Activated T-cell treated with anti-CD3 and anti-CD28 coated beads for 1 hour (primary cell): ENCODE measurements at places on chromosomes 4 and X.

GRCh38 chr4:85039526-85039925, 73.0 kb upstream of the WDFY3 start:
- no peak for DNase-seq

- no peak for DNase-seq
Measured at GRCh38 chr4:156346959-156347385, 393.3 kb upstream of the CTSO start.

GRCh38 chrX:119067023-119067739, 5.6 kb upstream of the CT47C1 start:
- peak; percentile 6 for DNase-seq

- no peak for DNase-seq
Measured at GRCh38 chr4:143512978-143513313, 556 bp upstream of the SMARCA5 start.

GRCh38 chrX:135309430-135309923, at the start of gene ETDC:
Gene ETDC, plus strand, starts transcription at chrX:135309480. Its CDS starts 0 bp downstream, at chrX:135309480.
- no peak for DNase-seq

DNA sequence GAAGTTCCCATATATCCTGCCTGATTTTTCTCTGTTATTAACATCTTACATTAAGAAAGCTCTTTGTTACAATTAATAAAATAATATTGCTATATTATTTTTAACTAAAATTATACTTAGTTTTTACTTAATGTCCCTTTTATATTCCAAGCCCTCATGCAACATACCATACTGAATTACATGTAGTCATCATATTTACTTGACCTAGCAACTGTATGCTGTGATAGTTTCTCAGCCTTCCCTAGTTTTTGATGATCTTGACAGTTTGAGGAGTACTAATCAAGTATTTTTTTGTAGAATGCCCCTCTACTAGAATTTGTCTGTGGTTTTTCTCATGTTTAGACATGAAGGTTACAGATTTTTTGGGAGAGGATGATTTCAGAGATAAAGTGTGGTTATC, 1503.8 kb upstream of the PABPC4L start:
- no peak for DNase-seq

DNA sequence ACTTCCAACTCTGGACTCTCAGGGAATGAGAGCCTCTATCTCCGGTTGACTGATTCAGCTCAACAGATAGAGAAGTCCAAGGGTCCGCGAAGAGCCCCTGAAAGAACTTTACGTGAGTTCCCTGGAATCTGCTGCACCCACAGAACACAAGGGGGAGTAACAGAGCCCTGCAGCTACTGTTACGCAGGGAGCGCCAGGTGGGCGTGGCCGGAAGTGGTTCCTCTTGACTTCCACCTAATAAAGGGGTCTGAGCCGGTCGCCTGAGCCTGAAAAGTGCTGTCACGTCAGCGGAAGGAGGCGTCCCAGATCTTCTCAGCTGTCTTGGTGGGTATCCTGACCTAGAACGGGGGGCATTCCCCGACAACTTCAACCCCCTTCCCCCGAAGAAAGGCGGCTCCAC, at the start of gene MAGEB6:
MAGEB6 (plus strand) TSS at position 237 of the 400 bp plus-strand sequence. CDS start 1,407 bp downstream, outside the sequence.
- DNase-seq = no peak

DNA sequence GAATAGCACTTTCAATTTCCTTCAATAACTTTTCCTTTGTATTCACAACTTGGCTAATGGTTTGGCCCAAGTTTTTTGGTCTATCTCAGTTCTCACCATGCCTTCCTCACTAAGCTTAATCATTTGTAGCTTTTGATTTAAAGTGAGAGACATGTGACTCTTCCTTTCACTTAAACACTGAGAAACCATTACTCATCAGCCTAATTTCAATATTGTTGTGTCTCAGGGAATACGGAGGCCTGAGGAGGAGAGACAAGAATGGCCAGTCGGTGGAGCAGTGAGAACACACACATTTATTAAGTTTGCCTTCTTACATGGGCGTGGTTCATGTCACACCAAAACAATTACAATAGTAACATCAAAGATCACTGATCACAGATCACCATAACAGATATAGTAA, 56.7 kb downstream of the TSPAN5 start:
- DNase-seq = no peak

DNA sequence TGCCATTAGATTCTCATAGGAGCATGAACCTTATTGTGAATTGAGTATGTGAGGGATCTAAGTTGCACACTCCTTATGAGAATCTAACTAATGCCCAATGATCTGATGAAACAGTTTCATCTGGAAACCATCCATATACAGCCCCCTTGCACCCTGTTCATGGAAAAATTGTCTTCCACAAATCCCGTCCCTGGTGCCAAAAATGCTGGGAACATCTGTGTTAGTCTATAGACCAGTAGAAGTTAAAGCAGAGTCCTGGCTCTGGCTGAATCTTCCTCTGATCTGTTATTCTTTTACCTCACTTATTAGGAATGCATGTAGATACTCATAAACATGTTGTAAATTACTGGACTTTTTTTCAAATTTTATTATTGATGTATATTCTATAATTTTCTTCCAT, 29.2 kb downstream of the SULT1B1 start:
- DNase-seq = no peak

DNA sequence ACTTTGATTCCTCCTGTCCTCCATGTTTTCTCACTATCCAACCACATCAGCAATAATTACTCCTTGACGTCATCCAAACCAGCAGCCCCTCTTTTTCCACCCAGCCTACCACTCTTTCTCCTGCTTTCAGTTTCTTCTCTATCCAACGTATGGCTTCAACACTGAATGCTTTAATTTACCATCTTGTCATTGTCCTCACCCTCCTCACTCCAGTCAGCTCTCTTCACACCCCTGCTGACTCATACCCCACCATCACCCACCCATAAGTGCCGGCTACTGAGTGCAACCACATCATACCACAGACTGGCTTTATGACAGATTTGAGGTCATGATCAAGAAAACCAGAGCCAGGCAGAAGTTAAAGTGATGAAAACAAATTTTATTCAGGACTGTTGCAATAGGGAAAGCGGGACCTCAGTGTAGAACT, 9.8 kb upstream of the ANXA5 start:
- no peak for DNase-seq

DNA sequence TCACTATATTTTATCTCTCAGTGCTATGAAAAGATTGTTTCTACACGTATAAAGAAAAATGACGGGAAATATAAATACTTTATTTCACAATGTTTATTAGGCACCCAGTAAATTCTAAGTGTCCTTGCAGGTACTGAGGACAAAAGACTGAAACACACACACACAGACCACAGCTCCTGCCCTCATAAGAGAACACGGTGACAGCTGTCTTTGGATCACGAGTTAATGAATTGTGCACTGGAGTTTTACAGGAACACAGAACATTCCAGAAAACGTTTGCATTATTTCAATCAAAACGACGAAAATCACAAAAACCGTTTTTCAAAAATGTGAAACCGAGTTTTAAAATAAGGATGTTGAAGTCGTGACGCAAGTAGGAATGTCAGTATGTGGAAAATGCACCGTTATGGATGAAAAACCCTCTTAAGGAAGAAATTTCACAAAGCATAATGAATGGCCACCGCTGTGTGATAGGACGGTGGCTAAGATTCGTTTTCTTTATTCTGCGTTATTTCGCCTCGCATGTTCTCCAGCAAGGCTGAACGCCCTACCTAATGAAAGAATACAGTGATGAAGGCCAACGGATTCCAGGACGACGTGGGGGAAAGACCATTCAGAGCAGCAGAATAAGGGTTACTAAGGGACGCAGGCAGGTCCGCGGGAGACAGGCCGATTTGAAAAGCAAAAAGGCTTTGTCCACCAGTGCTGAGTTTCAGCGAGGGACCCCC, 24.2 kb downstream of the FAM156A start:
- DNase-seq = no peak

DNA sequence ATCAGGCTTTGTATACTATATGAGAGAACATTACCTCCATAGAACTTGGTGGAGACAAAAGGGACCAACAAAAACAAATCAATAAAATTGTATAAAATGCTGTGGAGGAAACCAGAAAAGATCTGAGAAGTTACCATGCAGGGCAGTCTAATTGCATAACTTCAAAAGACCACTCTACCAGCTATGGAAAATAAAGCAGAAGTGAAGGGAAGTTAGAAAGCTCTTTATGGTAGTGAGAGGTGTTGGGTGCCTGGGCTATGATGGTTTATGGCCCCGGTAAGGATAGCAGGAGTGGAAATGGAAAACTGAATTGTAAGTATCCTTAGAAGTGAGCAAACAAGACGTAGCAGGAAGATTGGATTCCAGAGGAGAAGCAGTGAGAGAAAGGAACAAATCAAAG, 3.1 kb downstream of the TMEM184C start:
- no peak for DNase-seq

- no peak for DNase-seq
Measured at GRCh38 chr4:124415146-124415545, 297.4 kb downstream of the ANKRD50 start.

DNA sequence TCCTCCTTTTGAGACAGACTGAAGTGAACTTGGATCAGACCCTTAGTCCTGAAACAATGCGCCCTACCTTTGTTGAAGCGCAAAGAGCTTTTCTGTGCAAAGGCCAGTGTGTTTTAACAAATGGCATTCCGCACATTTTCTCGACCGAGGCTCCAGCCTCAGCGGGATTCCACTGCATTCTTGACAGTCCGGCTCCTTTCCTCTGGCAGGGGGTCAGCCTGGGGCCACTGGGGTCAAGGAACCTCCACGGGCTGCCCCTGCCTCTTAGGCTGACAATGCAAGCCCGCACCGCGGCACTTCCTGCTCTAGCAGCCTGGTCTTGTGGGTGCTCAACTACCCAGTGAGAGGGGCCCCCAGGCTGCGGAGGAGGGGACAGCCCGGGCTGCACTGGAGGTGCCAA, 47.2 kb upstream of the TFDP3 start:
- no peak for DNase-seq
